ENCODE measurements at places on chromosomes 5 and 9.
A peak's percentile ranks its signal among the peaks of the same experiment; 100 is the strongest.

- DNase-seq, result peak; percentile 48
These were observed at the start of gene FGF18 for GRCh38 chr5:171418982-171419687. FGF18 (plus strand) TSS chr5:171419647; CDS start chr5:171420200, 553 bp downstream.

DNA sequence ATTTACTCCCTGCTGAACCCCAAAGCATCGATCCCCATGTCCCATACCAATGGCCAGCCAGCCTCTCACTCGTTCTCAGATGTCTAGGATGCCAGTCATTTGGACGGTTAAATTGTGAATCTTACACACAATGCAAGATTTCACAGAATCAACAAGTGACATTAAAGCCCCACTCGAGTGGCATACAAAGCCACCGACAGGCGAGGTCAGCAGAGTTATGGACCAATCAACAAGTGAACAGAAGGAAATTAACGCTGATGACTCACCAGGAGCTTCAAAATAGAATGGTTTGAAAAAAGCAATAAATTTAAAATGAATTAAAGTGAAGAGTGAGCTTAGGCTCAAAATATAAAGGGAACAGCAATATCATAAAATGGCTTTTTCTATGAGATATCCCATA, 8.2 kb upstream of the RUFY1 start:
- no peak for DNase-seq

DNA sequence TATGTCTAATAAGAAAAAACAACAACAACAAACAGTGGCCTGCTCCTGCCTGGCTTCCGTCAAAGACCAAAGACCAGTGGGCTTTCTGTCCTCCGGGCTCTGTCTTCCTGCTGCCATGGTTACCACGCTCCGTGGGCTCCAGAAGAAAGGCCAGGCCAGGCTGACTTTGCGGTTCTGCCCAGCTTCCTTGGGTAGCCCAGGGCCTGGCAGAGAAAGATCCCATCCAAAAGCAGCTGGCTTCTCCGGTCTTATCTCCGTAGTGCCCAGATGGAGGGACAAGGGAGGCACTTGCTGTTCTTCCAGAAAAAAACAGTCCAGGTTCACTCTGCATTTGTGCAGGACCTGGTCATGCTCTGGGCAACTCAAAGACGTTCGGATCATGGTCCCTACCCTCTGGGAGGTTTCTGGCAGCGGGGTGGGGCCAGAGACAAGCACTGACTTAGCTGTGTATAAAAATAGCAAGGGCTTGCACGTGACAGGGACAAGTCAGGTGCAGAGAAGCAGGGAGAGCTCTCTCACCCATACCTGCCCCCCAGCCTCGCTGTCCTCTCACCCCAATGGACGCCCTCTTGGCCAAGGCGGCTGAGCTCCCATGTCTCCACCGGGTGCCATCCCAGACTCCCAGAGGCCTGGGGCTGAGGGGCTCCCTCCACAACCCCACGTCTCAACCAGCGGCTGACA, 212.2 kb downstream of the C9orf50 start:
- no peak for DNase-seq

GRCh38 chr5:98144116-98144515, 629.3 kb upstream of the RGMB start:
- no peak for DNase-seq

DNA sequence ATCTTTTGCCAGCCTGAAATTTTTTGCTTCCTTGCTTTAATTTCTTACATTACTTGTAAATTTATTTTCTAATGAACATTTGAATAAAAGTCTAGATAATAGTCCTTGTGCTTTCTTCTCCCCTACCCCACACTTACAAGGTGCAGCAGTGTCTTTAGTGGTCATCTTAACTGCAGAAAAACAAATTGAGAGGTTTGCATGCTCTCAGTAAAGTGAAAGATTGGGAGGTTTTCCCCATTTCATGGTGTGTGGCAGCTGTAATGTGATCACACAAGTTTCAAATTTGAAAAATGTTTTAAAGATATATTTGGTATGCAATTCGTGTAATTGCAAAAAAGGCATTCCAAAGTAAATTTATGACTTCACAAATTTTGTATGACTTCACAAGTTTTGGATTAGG, 14.7 kb downstream of the APC start:
- no peak for DNase-seq

DNA sequence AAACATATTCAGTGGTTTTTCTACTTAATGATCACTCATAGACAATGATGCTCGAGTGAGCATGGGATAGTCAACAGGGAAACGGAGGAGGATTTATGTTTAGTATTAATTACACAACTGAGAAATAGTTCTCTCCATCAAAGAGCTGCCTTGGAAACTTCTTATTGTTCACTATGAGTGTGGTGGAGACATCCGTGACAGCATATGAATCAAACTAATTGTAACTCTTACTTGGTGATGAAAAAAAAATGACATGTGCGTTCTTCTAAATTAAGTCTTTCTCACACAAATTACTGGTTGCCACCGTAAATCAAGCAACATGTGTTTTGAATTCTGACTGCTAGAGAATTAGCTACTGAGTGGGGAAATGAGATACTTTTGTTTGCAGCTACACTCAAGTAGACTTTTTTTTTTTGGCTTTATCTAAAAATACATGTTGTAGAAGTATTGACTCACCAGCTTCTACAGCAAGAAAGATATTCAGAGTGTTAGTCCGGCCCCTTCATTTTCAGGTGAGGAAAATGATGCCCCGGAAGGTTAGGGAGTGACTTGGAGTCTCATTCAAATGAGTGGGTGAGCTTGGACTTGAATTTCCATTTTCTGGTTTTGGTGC, 179.4 kb downstream of the CFAP90 start:
- DNase-seq, result no peak

Measured in stimulated activated naive CD8-positive, alpha-beta T cell treated with anti-CD3 and anti-CD28 coated beads, Interleukin-15, Interleukin-2, amounts not matched to agents 100 U/mL and 50 U/mL, for 24 hours (primary cell).